ENCODE measurements at places on chromosomes 11 and 22.
A peak's percentile ranks its signal among the peaks of the same experiment; 100 is the strongest.

DNA sequence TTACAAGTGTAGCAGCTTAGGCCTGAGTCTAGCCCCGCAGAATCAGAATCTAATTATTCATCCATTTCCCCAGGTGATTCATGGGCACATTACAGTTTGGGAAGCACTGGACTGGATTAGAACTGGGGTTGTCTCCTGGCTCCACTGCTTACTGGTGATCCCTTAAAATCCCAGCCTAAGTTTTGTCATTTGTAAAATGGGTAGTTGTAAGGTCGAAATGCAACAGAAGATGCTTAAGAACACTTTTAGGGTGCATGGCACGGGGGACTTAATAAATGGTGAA lies 1.3 kb downstream of the STX3 start:
- no peak for DNase-seq

GRCh38 chr11:11567936-11568650 lies 53.7 kb downstream of the GALNT18 start:
- no peak for DNase-seq

GRCh38 chr11:107783121-107783520 lies 71.3 kb upstream of the SLN start:
- no peak for DNase-seq

- no peak for DNase-seq
Measured at GRCh38 chr22:45676024-45676423, 4.4 kb downstream of the ATXN10 start.

- no peak for DNase-seq
Measured at GRCh38 chr22:20456722-20457076, 19.1 kb upstream of the SCARF2 start.

GRCh38 chr11:19323502-19323901 lies 82.8 kb upstream of the E2F8 start:
- DNase-seq: no peak

DNA sequence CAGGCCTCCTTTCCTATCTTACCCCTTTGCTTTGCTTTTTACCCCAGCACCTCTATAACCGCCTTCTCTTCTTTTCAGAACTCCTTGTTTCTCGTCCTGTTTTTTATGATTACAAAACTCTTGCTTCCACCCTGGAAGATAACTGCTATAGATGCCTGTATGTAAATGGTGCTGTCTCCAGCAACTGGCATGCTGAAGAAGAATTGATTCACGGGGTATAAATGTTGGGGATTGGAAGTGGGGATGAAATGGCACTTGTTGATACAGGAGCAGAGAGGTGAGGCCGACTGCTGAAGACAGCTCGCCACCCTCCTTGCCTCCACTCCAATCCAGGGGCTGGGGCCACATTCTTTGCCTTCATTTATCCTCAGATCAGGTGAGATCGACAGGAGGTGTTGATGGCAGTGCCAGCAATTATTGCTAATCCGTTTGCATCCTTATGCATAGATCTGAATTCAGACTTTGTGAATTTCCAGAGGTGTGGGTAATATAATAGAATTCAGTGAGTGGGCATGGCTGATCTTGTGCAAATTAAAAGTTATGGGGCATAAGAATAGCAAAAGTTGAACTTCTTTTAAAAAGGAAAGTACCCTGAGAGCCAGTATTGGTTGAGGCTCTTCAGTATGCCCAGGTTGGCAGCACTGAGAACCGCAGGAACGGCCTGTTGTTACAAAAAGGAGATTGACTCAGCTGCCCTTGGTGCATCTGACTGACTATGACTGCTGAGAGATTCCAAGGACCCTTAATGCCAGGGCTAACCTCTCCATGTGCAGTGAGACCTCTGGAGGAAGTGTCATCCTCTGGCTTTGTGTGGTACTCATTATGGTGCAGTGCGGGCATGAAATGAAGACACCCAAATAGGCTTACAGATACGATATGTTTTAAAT lies 5.3 kb downstream of the NEAT1 start:
- DNase-seq: no peak

DNA sequence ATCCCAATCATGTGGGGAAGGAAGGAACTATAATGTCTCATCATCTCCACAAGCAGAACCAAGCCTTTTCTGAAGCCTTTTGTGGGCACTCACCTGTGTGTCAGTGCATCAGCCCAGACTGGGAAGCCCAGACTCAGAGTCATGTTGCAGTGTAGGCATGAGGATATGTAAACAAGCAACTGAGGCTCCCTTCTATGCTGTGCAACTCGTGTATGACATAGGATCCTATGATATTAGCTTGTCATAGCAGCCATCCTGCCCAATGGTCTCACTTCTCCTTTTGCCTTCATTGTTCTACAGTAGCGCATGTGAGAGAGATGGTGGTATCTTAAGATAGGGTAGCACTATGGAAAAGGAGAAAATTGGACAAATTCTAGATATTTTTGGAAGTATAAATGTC lies 103.4 kb upstream of the OLFML1 start:
- no peak for DNase-seq

- DNase-seq: no peak
Measured at GRCh38 chr11:101723371-101723770, 139.6 kb upstream of the TRPC6 start.

DNA sequence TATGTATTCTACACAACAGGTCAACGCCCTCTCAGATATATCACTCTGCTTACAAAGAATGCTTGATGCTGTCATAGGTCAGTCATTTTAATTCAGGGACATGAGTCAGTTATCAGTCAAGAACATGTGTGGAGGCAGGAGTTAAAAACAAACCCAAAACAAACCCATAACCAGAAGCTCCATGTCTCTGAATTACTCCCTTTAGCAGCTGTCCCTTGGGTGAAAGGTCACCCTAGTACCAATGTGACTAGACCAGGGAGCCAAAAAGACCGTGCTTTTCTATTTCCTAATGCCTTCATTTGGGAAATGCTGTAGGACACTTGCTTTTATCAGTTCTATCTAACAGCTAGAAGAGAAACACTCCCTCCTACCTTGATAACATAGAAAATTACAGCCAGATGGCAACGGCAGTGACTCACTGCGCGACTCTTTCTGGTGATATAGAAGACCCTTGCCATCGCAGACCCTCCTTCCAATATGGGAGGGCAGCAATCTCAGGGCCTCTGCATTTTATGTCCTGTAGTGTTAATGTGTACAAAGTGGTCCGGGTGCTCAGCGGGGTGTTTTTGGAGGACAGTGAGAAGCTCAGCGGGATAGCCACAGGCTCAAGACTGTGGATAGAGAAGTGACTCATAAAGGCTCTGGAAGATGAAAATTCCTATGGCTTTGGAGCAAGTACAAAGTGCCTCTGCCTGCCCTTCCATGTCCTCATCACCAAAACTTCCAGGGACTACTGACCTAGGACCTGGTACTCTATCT lies 24.8 kb downstream of the APOL5 start:
- DNase-seq: no peak

- no peak for DNase-seq
Measured at GRCh38 chr11:120056301-120057027, 81.4 kb downstream of the TRIM29 start.

- no peak for DNase-seq
Measured at GRCh38 chr11:65918211-65919140, at the start of gene C11orf68. C11orf68 (minus strand) TSS chr11:65919062; CDS start chr11:65919031, 31 bp downstream.

GRCh38 chr22:31130873-31131272 lies 8.1 kb downstream of the INPP5J start:
- DNase-seq: no peak

- DNase-seq: no peak
Measured at GRCh38 chr22:40547729-40548143, 88.8 kb downstream of the MRTFA start.

DNA sequence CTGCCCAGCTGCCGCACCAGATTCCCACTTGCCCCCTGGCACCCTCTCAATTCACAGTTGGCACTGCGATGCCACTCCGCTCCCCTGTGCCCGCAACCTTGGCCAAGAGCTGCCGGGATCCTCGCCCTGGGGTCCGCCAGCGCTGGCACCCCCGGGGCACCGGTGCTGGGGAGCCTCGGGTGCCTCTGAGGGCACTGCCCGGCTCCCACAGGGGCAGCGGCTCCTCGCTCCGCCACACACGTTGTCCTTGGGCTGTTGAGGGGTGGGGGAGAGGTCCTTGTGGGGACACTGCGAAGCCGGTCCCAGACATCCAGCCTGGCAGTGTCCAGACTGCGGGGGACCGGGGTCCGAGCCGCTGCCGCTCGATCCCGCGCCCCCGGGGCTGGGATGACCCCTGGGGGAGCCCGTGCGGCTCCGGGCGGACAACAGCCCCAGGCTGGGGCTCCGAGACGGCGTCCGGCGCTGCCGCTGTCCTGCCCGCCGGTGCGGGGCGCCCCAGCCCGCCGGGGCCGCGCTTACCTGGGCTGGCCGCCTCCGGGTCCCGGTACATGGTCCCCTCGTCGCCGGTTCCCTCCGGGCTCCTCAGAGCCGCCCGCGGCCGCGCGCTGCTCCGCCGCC lies 496 bp downstream of the SYT7 start:
- no peak for DNase-seq

- no peak for DNase-seq
Measured at GRCh38 chr22:46673205-46673604, 53.0 kb downstream of the GRAMD4 start.

DNA sequence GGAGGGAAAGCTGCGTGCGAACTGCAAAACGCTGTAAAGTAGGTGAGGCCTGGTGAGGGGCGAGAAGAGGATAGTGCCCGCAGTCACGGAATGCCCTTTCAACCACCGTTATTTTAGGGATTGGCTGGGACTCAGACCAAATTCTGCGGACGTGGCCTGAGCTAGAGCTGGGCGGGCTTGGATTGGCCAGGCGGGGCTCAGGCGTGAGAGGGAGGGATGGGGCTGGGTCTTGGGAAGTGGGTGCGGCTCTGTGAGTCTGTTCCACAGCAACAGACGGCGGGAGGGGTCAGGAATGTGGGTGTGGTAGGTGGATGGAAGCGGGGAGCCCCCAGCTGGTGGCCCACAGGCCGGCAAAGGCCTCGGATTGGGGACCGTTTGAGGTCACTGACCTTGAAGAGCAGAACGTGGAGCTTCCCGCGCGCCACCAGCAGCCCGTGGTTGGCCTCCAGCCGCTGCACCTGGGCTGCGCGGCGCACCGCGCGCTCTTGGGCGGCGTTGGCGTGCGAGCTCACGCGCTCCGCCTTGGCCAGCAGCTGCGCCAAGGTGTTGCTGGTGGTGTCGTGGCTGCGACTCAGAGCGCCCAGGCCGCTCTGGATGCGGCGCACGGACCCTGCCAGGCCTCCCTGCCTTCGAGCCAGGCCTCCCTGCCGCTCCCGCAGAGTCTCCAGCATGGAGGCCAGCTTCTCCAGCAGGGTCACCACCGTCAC lies 444 bp downstream of the CAVIN3 start:
- peak; percentile 13 for DNase-seq

- DNase-seq: no peak
Measured at GRCh38 chr11:110301032-110301431, 4.6 kb upstream of the RDX start.

DNA sequence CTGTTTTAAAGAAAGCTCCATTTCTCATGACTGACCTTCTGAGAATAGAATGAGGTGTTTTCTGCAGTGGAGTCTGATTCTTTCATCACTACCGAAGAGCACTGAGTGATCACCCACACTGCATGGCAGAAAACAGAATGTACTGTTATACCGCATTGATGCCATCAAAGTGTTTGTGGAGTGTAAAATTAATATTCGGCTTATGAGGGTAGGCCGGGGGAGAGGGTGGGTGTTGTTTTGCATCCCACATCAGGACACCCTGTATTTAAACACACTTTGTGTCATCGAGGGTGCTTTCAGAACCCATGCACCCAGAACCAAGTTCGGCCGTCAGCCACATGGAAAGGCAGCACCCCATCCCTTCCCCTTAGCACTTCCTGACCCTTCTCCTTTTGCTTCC lies 41.3 kb upstream of the ETS1 start:
- DNase-seq: no peak

GRCh38 chr11:112795911-112796649 lies 165.1 kb upstream of the NCAM1 start:
- DNase-seq: no peak

DNA sequence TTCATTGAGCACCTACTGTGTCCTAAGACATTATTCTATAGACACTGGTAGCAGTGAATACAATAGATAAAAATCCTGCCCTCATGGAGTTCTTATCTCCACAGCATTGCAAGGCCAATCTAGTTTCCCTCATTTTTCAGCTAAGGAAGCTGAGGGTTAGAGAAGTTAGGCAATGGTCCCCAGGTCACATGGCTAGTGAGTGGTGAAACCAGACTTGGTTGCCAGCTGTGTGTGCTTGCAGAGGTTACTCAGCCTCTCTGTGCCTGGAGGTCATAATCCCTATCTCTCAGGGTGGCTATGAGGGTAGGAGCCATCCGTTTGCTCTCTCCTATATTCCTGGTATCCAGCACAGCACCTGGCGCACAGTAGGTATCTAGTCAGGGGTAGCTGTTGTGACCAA lies 147.7 kb upstream of the SEZ6L start:
- no peak for DNase-seq

DNA sequence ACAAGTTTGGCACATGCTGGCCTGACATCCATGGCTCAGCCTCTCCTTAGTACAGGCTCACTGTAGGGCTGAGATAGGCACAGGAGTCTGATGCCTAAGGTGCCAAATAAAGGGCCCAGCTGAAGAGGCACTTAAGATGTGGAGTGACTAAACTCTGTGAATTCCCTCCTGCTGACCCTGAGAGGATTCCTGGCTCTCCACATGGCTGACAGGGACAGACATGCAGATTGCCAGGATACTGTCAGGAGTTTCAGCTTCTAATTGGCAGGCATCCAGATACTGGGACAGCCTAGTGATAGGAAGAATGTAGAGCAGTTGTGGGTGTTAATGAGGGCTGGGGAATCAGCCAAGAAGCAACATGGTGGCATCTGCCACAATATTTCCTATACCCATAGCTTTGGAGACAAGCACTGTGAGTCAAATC lies 558.7 kb downstream of the INSC start:
- no peak for DNase-seq

- no peak for DNase-seq
Measured at GRCh38 chr11:84981301-84981700, 645.8 kb downstream of the DLG2 start.

- no peak for DNase-seq
Measured at GRCh38 chr11:34214961-34215805, 109.8 kb downstream of the NAT10 start.

DNA sequence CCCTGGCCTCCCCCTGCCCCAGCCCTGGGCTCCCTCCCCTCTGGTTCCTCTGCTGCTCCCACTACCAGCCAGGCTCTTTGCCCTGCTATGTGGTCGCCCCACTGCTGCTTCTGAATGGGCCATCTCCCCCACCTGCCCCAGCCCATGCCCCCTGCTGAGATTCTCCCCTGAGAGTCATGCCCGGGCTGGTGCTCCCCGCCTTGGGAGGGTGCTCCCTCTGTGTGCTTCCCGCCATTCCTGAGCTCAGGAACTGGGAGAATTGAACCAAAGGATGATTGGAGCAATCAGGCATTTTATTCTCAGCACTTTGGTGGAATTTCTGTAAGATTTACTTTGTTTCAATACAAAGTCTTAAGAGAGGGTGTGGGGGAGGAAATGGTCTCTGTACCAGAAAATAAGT lies 6.8 kb downstream of the APOBEC3D start:
- no peak for DNase-seq

- DNase-seq: no peak
Measured at GRCh38 chr11:102464859-102465500, 12.4 kb upstream of the TMEM123 start.

GRCh38 chr22:49062155-49062801 lies 765.4 kb downstream of the BRD1 start:
- DNase-seq: no peak

GRCh38 chr11:48047616-48048015 lies 67.3 kb downstream of the PTPRJ start:
- no peak for DNase-seq

All from cortex of kidney (tissue), 1 donor.